MG63 (cell line): ENCODE measurements at places on chromosomes 6 and 20.

- no peak for DNase-seq
These were observed 1.5 kb upstream of the ILRUN start for GRCh38 chr6:34697904-34698559.

GRCh38 chr6:148146717-148147462 is 195.7 kb upstream of the SASH1 start:
- DNase-seq: peak; percentile 9

DNA sequence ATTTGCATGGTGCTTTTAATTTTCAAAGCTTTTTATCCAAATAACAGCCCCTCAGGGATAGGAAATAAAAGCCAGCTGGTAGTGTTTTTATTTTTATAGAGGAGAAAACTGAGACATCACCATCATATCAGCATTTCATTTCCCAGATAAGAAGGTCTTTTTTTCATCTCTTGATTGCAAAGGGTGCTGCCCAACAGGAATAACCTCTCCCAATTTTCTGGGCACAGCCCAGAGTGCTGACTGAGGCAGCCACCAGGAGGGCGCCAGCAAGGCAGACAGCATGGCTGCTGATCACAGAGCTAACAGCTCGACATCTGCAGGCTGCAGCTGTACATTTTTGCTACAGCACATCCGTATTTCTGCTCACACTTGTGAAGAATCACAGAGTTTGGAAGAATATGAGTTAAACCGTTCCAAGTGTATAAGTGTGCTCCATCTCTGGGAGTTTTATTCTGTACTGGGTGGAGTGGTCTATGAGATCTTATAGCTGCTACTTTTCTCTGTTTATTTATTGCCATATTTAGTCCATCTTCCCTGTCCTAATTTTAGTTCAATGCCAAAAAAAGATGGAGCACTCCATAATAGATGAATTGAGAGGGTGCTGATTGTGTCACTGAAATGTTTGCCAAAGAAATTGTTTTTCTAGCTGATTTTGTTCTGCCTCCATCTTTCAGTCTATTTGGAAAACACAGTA is 85.5 kb upstream of the C20orf144 start:
- DNase-seq: peak; percentile 16

DNA sequence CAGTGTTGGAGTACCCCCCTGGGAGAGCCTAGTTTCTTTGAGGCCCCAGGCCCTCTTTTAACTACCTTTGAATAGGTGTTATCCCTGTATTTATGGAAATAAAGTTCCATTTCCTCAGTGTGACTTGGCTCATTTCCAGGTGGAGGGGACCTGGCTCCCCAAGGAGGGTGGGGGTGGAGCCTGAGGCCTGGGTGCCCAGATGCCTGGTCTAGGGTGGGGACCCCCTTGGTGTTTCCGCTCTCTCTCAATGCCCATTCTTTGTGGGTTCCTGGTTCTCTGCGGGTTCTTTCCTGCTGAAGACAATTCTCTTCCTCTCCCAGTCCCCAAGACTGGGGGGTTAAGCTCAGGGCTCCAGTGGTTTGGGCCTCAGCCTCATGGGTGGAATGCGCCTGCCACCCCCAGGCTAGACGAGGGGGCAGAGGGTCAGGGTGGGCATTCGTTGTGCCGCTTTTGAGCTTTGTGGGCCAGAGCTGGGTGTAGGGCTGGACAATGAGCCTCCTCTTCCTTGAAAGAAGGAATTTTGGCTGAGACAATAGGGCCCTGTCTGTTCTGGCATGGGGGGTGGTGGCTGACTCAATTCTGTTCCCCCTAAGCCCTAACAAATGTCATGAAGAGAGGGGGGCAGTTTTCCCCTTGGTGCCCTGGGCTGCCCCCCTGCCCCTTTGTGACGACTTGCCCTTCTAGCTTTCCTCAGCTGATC is 686 bp upstream of the EGFL8 start:
- DNase-seq: no peak

DNA sequence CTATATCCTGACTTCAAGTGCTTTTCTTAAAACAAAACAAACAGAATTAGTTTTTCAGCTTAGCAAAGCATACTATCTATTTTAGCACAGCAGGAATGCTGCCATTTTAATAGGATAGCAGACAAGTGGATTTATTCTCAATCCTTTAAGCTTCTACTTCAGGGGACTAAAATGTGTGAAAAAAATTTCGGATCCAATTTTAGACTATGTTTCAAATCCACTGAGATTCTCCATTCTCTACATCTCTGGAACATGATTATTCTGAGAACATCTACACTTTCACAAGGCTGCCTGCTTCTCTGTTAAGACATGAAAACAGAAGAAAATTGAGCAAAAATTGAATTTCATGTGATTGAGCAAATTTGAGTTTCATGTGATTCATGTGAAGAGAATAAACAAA is 1321.3 kb downstream of the HACE1 start:
- no peak for DNase-seq

DNA sequence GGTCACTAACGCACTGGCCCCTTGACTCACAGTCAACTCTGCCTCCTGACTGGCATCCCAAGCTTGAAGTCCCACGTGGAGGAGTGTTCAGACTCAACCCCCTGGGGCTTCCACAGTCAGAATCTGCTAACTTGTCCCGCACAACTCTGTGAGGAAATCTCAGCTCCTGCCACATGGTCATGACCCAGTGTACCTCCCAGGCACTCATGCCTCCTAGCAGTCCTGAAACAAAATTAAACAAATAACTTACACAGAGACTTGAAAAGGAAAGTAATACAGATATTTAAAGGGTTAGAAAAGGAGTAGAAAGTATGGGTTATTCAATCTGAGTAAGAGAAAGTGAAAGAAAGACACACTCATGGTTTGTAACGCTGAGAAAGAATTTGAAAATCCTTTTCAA is 134.9 kb downstream of the GMDS start:
- peak; percentile 3 for DNase-seq

GRCh38 chr6:5943591-5943990 is 63.1 kb downstream of the NRN1 start:
- DNase-seq: no peak

GRCh38 chr6:11761744-11762620 is 16.6 kb downstream of the ADTRP start:
- DNase-seq: no peak

GRCh38 chr20:9999645-10000044 is 35.1 kb upstream of the ANKEF1 start:
- no peak for DNase-seq

DNA sequence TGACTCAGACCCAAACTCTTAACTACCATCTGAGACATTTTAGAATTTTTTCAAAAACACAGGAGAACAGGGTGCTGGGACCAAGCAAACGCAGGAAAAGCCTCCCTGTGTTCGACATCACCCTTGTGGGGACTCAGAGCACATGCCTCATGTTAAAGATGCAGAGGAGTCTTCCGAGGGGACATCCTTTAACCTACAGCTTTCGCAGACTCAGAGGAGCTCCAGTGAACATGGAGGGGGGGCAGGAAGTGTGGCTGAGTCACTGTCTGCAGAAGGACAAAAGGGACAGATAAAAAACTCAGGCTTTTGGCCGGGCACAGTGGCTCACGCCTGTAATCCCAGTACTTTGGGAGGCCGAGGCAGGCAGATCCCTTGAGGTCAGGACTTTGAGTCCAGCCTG is 15.1 kb downstream of the BMP7 start:
- DNase-seq: no peak

GRCh38 chr6:63663956-63664281 is 28.3 kb downstream of the PHF3 start:
- no peak for DNase-seq

DNA sequence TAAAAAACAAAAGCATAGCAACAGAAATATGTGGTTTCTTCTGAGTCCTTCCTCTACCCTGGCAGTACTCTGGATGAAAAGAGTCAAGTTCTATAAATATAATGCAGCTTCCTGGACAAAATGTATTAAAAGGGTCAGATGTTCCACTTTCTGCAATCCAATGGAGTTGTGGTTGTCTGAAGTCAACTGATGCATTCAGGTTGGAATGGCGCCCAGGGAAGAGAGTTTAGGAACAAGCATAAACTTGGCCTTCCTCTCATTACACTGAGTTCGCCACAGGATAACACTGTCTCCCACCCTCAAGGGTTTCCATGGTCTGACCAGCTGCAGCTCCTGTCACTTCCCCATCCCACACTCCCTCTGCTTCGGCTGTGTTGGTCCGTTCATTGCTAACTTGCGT is 66.4 kb downstream of the PLEKHG1 start:
- DNase-seq: no peak

- no peak for DNase-seq
These were observed 137.2 kb downstream of the WDR27 start for GRCh38 chr6:169564453-169565240.

GRCh38 chr6:96990462-96990861 is 65.9 kb downstream of the KLHL32 start:
- DNase-seq: no peak

GRCh38 chr6:35569011-35569461 is 56.3 kb upstream of the TULP1 start:
- DNase-seq: peak; percentile 7

DNA sequence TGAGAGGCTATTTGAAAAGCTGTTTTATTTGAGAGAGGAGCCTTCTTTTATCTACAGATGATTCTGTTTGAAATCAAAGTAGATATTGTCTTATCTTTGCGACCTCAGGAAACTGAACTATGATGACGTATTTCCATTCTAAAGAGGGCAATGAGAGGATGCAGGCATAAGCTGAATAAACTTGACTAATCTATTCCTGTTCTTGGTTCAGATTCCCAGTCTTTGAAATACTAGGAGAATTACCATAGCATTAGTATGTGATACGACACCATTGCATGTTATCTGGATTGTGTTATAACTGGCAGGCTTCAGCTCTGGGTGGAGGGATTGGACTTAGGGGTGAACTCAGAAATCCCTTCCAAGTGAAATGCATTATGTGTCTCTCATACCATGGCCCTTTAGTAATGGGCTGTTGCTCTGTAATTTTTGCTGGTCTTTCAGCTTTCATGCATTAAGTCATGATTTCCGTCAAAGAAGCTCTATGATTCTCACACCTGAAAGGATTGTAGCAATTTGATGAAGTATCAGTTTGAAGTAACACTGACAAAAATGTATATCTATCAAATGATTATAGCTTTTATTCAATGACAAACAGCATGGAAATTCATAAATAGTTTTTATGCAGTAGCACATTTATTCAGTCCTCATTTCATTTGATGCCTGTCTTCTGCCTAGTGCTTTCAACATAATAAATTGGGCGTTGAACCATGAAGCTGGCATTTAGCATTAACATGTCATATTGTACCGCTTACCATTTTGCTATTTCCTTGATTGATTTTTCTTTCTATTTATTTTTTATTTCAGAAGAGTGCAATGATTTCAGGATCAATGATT is 138.4 kb upstream of the SPACA1 start:
- peak; percentile 57 for DNase-seq

DNA sequence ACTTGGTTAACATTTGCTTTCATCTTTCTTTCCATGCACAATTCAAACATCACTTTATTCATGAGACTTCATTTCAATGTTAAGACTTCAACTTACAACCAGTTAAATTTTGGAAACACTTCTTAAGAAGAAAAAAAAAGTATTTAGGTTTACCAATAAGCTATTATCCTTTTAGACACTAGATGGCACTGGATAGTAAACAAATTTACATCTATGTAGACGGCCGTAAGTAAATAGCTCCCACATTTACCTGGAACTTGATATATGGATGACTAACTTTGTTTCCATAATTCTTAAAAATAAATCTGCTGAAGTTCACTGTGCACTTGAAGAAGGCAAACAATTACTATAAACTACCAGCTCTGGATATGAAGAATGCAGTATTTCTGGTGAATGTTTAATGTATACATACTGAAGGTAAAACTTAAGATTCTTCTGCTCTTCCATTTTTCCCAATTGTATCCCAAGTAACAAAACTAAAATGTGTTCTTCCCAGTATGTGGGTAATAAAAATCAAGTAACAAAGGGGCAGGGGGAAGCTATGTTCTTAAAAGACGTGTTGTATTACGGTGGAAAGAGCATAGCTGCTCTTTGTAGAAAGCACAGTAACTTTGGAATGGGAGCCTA is 130.6 kb upstream of the C6orf118 start:
- no peak for DNase-seq

- no peak for DNase-seq
These were observed 424.2 kb upstream of the SLC35B3 start for GRCh38 chr6:8859501-8859900.

DNA sequence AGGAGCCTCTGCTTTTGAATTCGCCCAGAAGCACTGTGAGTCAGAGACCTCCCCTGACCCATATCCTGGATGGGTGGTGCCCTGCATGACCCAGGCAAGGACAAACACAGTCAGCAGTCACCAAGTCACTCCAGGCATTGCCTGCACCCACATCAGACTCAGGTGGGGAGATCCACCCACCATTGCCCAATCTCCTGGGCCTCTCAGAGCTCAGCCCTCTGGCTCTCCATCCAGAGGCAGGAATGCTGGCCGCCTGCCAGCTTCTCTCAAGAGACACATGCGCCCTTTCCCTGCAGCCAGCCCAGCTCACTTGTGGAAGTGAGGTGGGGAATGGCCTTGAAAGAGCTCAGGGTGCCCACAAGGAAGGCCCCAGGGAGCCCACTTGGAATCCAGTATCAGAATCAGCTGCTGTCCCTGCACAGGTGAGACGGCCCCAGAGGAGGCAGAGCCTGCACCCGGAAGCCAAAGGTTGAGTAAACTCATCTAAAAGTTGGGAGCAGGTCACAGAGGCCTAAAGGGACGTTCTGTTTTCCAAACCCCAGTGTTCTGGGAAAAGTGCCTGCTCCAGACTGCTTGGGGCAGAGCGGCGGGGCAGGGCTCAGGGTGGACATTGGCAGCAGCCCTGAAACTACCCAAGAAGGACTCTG is 129.8 kb downstream of the PREX1 start:
- peak; percentile 55 for DNase-seq

DNA sequence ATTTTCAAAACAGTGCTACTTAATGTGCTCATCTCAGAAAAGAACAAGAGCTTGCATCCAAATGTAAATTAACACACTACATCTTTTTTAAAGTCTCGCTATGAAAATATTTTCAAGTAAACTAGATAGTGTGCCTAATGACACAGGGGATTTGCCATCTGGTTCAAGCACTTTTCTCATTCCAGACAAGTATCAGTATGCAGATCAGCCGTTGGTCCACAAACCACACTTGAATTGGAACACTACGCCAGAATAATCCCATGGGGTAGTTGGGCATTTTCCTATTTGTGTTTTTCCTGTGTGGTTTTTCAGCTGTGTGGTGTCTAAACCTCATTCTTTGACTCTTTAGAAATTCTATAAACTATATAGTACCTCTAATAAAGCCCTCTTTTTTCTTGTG is 256.2 kb downstream of the EPHA7 start:
- DNase-seq: no peak
